ENCODE measurements at places on chromosomes 6 and 20.

- DNase-seq, result no peak
Observed at GRCh38 chr6:84508981-84509380, 255.4 kb downstream of the TBX18 start.

GRCh38 chr6:158031381-158032353, 50.0 kb downstream of the SYNJ2 start:
- no peak for DNase-seq

DNA sequence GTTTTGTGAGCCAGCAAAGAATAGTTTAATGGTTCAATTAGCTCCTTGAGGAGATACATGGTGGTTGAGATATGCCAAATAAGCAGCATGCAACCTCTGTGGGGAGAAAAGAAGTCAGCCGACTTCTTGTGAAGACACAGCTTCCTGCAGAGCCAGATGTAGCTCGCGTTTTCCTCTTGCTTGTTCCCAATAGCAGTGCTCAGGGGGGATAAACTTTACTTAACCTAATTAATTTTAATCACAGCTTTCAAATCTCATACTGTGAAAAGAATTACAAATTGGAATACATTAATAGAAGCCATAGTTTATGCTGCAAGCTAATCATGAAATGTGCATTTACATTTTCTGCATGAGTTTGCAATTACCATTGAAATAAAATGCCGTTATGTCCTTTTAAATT, 106.2 kb downstream of the MAP3K7 start:
- no peak for DNase-seq

GRCh38 chr20:41356951-41357350, 9.7 kb downstream of the EMILIN3 start:
- DNase-seq, result no peak

DNA sequence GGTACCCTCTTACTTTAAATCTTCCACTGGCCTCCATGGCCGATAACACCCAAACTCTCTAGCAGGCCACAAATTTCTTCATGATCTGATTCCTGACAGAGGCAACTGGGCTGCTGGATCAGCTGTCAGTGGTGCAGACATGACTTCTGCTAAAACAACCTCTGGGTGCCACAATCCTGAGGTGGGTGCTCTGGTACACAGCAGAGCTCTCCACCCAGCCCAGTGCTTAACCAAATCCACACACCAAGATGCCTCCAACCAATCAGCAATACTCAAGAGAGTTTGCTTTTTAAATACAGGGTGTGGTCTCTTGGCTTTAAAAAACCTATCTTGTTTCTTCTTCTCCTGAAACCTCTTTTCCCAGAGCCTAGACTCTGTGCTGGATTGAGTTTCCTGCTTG, 126.6 kb upstream of the SPACA1 start:
- no peak for DNase-seq

All from iPS-NIHi11 (cell line).